Upper lobe of right lung (tissue), 1 donor: ENCODE measurements at places on chromosomes 12 and 14. TPM values are rescaled to one million over a fixed set of nuclear protein-coding genes. Genes with fewer than 3 reads are reported as not detected.

- H3K27me3 ChIP-seq = no peaks in the 10 kb centered on the region
- H3K4me1 ChIP-seq = no peaks in the 10 kb centered on the region
- H3K4me3 ChIP-seq = no peak overlapping the region
- no peak for DNase-seq
Measured at GRCh38 chr14:99169776-99170356, 102.1 kb downstream of the BCL11B start.

GRCh38 chr14:100838493-100839314 lies 12.8 kb downstream of the MEG3 start:
- H3K27me3 ChIP-seq = peaks cover 13% of the 10 kb centered on the region
- no peak overlapping the region for H3K27ac ChIP-seq
- no peaks in the 10 kb centered on the region for H3K36me3 ChIP-seq
- no peak overlapping the region for H3K4me3 ChIP-seq
- DNase-seq = no peak

DNA sequence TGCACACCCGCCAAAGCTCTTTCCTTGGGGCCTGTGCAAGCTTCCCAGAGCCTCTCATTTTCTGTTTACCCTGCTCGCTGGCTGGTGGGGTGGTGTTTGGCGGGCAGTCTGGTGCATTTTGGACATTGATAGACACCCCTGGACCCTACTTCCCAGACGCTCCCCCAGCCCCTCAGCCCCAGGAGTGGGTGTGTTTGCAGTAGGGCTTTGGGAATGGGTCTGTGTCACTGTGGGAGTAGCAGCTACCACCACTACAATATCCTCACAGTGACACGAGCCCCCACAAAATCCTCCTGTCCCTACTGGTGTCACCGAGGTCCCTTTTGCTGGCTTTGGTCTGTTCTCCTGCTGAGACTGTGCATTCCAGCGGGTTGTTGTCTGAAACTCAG lies 371.3 kb downstream of the TMEM121 start:
- H3K36me3 ChIP-seq = no peaks in the 10 kb centered on the region
- no peak overlapping the region for H3K4me3 ChIP-seq
- no peak overlapping the region for H3K27ac ChIP-seq
- no peaks in the 10 kb centered on the region for H3K4me1 ChIP-seq
- H3K27me3 ChIP-seq = no peaks in the 10 kb centered on the region

DNA sequence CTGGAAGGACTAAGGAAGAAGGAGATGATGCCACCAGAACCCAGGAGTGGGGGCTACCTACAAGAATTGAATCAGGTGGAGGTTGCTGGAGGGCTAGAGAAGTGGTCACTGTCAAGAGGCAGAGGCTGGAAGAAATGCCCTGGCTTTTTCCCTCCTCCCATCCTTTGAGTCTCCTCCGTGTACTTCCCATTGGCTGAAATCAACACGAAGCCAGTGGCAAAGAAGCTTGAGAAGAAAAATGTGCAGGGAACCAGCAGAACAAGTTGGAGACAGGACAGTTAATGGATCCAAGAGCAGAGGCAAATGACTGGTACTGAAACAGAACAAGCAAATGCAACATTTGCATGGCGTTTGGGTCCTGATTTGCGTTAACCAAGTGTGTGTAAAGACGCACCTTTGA lies 9.1 kb upstream of the FBLN5 start:
- H3K36me3 ChIP-seq = no peaks in the 10 kb centered on the region
- H3K4me1 ChIP-seq = no peaks in the 10 kb centered on the region
- no peaks in the 10 kb centered on the region for H3K27me3 ChIP-seq
- DNase-seq = no peak
- H3K27ac ChIP-seq = no peak overlapping the region
- no peak overlapping the region for H3K4me3 ChIP-seq

GRCh38 chr12:24127919-24128721 lies 178.7 kb upstream of the SOX5 start:
- no peaks in the 10 kb centered on the region for H3K36me3 ChIP-seq
- no peak for DNase-seq
- no peaks in the 10 kb centered on the region for H3K4me1 ChIP-seq
- H3K27me3 ChIP-seq = no peaks in the 10 kb centered on the region

DNA sequence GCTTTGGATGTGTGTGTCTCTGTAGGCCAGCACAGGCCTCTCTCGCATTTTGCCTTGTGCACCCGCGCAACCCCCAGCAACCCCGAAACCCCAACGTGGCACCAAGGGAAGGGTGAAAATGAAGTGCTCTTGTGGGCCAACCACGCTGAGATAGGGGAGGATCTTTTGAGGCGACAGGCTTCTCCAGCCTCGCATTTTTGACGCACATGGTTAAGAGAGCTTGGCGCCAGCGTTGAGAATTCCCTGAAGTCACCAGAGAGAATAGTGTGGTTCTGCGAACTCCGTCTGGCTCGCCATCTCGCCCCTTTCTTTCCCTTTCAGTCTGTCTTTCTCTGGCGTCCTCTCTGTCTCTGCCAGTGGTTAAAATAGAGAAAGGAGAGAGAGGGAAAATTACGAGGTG lies 1.9 kb upstream of the TBX3 start:
- no peaks in the 10 kb centered on the region for H3K4me1 ChIP-seq
- H3K4me3 ChIP-seq = no peak overlapping the region
- peaks cover 52% of the 10 kb centered on the region for H3K27me3 ChIP-seq

GRCh38 chr12:23756416-23756815 lies 193.1 kb downstream of the SOX5 start:
- H3K4me3 ChIP-seq = no peak overlapping the region
- H3K36me3 ChIP-seq = no peaks in the 10 kb centered on the region
- H3K27me3 ChIP-seq = no peaks in the 10 kb centered on the region
- H3K27ac ChIP-seq = no peak overlapping the region
- no peak for DNase-seq

DNA sequence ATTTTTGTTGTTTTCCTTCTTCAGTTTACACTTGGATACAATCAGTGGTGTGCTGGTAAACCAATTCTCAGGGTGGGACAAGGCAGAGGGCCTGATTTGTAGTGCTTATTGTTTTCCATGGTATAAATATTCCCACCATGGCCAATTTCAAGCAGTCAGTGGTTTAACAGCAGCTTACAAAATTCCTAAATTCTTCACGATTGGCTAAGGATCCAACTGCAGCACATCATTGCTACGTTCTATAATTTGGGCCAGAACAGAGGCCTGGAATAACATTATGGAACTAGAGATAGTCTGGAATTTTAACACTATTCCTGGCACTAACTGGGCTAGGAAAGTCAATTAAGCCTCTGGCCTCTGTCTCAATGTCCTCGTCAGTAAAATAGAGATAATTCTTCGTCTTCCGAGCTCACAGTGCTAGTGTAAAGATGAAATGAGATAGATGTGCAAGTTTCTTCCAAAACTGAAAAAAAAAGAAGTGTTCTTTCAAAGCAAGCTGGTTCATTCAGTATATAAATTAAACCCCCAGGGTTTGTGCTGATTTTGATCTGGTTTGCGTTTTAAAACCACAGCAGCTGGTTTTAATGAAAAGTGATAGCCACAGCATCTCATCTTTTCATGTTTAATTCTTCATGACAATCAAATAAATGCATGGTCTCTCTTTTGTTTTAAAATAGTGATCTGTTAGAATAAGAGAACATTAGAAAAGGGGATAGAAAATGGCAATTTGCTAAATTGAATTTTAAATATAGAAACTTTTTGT lies 104.1 kb downstream of the EPS8 start:
- peaks cover 17% of the 10 kb centered on the region for H3K4me1 ChIP-seq
- DNase-seq = no peak
- no peak overlapping the region for H3K27ac ChIP-seq
- no peaks in the 10 kb centered on the region for H3K27me3 ChIP-seq
- no peaks in the 10 kb centered on the region for H3K36me3 ChIP-seq

DNA sequence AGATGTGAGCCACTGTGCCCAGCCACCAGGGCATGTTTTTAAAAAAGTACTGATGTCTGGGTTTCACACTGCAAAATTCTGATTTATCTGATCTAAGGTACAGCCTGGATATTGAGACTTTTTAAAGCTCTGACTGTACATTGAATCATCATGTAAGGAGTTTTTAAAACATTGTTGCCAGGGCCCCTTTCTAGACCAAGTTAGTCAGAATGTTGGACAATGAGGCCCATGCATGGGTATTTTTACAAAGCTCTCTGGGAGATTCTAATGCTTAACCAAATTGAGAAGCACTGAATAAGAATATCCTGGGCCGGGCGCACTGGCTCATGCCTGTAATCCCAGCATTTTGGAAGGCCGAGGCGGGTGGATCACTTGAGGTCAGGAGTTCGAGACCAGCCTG lies 16.7 kb downstream of the TMEM19 start:
- no peaks in the 10 kb centered on the region for H3K4me1 ChIP-seq
- no peak for DNase-seq
- H3K4me3 ChIP-seq = no peak overlapping the region
- H3K27me3 ChIP-seq = no peaks in the 10 kb centered on the region
- H3K27ac ChIP-seq = no peak overlapping the region
- peaks cover 43% of the 10 kb centered on the region for H3K36me3 ChIP-seq

- no peak for DNase-seq
- no peak overlapping the region for H3K4me3 ChIP-seq
- H3K4me1 ChIP-seq = peaks cover 40% of the 10 kb centered on the region
- peak overlapping the region; percentile 40 for H3K27ac ChIP-seq
Measured at GRCh38 chr12:88566430-88566829, 13.8 kb downstream of the KITLG start.

DNA sequence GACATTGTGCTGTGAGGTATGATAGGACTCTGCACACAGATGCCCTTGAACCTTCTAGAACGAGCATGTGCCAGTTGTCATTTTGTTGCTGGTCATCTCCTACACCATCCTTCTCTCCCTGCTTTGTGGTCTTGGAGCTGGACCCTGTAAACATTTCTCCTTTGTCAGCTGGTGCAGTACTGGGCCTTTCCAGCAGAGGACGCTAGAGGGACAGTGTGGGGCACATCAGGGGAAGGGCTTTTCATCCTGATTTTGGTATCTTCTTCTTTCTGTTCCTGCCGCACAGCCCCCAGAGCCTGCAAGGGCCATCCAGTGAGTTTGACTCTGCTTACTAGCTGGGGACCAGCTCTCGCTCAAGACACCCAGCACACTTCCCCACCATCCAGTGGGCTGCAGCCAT lies 484.6 kb downstream of the AACS start:
- DNase-seq = no peak
- no peaks in the 10 kb centered on the region for H3K27me3 ChIP-seq
- no peaks in the 10 kb centered on the region for H3K4me1 ChIP-seq
- no peak overlapping the region for H3K27ac ChIP-seq

DNA sequence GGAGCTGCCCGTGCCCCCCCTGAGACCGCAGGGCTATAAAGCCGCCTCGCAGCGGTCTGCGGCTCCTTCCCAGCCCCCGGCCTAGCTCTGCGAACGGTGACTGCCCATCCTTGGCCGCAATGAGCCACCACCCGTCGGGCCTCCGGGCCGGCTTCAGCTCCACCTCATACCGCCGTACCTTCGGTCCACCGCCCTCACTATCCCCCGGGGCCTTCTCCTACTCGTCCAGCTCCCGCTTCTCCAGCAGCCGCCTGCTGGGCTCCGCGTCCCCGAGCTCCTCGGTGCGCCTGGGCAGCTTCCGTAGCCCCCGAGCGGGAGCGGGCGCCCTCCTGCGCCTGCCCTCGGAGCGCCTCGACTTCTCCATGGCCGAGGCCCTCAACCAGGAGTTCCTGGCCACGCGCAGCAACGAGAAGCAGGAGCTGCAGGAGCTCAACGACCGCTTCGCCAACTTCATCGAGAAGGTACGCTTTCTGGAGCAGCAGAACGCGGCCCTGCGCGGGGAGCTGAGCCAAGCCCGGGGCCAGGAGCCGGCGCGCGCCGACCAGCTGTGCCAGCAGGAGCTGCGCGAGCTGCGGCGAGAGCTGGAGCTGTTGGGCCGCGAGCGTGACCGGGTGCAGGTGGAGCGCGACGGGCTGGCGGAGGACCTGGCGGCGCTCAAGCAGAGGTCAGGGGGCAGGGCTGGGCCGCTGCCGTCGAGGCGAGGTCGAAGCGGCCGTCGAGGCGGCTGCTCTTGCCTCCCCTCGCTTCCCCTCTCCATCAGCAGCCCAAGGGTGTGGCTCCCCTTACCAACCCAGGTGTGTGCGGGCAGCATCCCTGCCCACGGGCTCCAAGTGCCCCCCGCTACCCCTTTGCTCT lies at the start of gene PRPH:
TSS of gene PRPH (plus strand) at position 66 of the 855 bp plus-strand sequence. CDS start at position 120, 54 bp downstream.
- H3K27me3 ChIP-seq = peaks cover 50% of the 10 kb centered on the region
- no peak within 1 kb of the TSS for H3K27ac ChIP-seq
- no peak within 1 kb of the TSS for H3K4me3 ChIP-seq
- H3K36me3 ChIP-seq = no peaks in the 10 kb centered on the region
- H3K4me1 ChIP-seq = peaks cover 21% of the 10 kb centered on the region
- peak; percentile 66 for DNase-seq

DNA sequence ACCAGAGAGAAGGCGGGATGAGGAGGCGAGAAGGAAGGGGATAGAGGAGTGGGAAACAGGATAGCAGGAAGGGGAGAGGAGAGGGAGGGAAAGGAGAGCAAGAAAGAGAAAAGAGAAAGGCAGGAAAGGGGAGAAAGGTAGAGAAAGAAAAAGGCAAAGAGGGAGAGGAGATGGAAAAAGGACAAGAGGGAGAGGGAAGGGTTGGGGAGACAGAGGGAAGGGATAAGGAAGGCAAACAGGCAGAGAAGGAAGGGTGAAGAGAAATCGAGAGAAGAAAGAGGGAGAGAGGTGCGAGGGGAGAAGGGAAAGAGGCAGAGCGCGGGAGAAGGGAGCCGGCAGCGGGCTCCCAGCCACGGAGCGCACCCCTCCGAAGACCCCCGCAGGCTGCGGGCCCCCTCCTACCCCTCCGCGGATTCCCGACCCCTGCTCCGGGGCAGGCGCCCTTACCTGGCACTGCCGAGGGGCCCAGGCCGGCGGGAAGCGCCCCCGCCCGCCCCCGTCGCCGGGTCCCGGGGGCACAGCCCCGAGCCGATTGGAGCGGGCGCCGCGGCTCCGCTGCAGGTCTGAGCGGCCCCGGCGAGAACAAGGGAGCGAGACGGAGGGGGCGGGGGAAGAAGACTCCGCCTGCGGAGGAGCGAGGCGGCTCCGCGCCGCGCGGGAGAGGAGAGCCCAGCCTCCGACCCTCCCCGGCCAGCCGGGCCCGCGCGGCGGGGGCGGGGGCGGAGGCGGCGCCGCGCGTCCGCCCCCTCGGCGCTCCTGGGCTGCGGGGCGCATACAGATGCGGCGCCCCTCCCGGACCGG lies at the start of gene CDH24:
TSS of gene CDH24 (minus strand) at position 565 of the 801 bp plus-strand sequence. CDS start 1,787 bp downstream, outside the sequence.
- DNase-seq = peak; percentile 85
- peaks cover 37% of the 10 kb centered on the region for H3K36me3 ChIP-seq
- peaks cover 12% of the 10 kb centered on the region for H3K4me1 ChIP-seq
- no peaks in the 10 kb centered on the region for H3K27me3 ChIP-seq

- no peak overlapping the region for H3K4me3 ChIP-seq
- no peaks in the 10 kb centered on the region for H3K4me1 ChIP-seq
- DNase-seq = no peak
- no peaks in the 10 kb centered on the region for H3K27me3 ChIP-seq
Measured at GRCh38 chr12:102533483-102534215, 53.3 kb upstream of the IGF1 start.

NPAS3 gene
- total RNA-seq = 1.2 TPM

TAS2R50 gene
- total RNA-seq = 0.55 TPM

RFX4 gene
- total RNA-seq = not detected

ITFG2 gene
- 42.3 TPM for total RNA-seq

PAPLN gene
- total RNA-seq = 20.2 TPM

PSMC6 gene
- total RNA-seq = 61.5 TPM

SERPINA1 gene
- 1,017 TPM for total RNA-seq

TPH2 gene
- not detected for total RNA-seq

PIANP gene
- total RNA-seq = 0.20 TPM

SSTR1 gene
- total RNA-seq = 9.2 TPM

CNTN1 gene
- 15.1 TPM for total RNA-seq

KRT3 gene
- not detected for total RNA-seq

GPR137C gene
- total RNA-seq = 1.5 TPM
